ENCODE measurements at places on chromosomes 1 and 21. TPM values are rescaled to one million over a fixed set of nuclear protein-coding genes. Genes with fewer than 3 reads are reported as not detected.

GRCh38 chr1:57854436-57854835, 430.6 kb upstream of the DAB1 start:
- no peak for DNase-seq

- DNase-seq: no peak
Observed at GRCh38 chr1:176102768-176103350, 104.2 kb downstream of the COP1 start.

- no peak for DNase-seq
Observed at GRCh38 chr1:234643111-234643849, 33.3 kb upstream of the IRF2BP2 start.

TMEM61 gene
- total RNA-seq: 3.0 TPM

DNA sequence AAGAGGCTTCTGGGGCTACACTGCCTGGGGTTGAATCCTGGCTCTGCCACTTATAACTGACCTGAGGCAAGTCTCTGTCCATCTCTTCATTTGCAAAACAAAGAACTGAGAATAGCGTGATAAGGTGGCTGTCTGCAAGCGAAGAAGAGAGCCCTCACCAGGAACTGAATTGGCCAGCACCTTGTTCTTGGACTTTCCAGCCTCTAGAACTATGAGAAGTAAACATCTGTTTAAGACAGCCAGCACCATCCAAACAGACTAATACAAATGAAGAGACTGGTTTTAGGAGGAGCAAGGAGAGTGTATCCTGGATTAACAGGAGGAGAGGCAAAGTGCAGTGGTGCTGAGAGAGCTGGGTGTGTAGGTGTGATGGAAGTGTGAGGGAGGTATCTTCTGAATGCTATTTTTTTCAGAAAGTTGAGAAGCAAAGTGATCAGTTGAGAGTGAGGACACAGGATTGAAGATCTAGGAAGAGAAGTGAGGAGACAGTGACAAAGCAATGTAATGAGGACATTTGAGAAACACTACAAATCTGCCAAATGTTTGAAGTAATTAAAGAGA, 59.3 kb downstream of the CD58 start:
- no peak for DNase-seq

- DNase-seq: peak; percentile 83
Observed at GRCh38 chr1:160006312-160006940, 25.4 kb downstream of the PIGM start.

Measured in HT-29 (cell line).